ENCODE measurements at places on chromosomes 5 and 9.
A peak's percentile ranks its signal among the peaks of the same experiment; 100 is the strongest.

DNA sequence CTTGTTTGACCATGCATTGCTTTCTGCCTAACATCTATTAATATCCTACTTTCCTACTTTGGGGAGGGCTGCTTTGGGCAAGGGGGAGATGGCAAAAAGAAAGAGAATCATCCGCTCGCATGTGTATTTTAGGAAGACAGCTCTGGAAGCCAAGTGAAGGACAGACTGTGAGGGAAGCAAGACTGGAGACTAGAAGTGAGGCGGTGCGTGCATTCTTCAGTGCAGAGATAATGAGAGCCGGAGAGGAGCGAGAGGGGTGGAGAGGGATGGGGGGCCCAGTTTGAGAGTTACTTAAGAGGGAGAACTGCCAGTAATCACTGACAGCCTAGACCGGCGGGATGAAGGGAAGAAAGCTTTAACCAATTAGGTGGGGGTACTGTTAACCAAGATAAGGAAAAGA, 151.7 kb upstream of the RAPGEF1 start:
- no peak for DNase-seq

DNA sequence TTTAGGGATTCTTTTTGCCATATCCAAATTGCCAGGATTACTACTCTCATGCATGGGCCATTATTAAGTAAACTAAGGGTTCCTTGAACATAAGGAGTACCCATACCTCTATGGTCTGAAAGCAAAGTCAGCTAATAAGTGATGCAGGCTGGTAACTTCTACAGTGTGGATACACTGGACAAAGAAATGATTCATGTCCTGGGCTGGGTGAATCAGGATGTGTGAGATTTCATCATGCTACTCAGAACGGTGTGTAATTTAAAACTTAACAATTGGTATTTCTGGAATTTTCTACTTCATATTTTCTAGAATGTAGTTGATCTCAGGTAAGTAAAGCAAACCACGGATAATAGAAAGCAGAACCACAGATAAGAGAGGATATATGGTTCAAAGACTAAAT, 428.8 kb downstream of the CHSY3 start:
- DNase-seq = no peak

GRCh38 chr9:33159777-33160127, 7.4 kb downstream of the B4GALT1 start:
- DNase-seq = no peak

GRCh38 chr9:121394292-121394691, 24.2 kb upstream of the STOM start:
- no peak for DNase-seq

DNA sequence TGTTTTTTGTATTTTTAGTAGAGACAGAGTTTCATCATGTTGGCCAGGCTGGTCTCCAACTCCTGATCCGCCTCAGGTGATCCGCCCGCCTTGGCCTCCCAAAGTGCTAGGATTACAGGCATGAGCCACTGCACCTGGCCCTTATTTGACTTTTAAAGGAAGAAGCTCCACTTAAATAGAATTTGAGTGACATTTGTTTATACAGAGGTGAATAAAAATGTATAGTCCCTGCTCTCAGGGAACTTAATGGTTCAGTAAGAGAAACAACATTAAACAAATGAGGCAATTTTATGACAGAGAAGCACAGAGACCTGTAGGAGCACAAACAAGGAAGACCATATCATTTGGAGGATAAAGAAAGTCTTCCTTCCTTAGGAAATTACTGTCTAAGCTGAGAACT, 65.7 kb downstream of the C9orf152 start:
- no peak for DNase-seq

GRCh38 chr5:109859537-109859936, 169.8 kb downstream of the MAN2A1 start:
- DNase-seq = no peak

DNA sequence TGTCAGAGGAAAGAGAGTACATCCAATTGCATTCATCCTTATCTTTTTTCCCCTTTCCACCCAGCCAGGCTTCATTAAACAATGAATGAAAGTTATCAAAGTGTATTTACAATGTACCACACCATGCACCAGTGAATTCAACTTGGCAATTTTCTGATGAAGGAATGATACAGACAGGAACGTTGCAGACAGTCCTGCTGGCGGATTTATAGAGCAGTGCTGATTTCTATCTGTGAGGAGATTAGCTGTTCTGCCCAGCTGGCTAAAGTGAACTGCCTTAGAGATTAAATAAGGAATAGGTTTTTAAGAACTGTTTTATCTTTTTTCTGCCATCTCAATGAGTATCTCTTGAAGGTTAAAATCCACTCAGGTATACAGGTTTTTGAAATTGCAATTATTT, 403.9 kb downstream of the CDH18 start:
- DNase-seq = no peak

DNA sequence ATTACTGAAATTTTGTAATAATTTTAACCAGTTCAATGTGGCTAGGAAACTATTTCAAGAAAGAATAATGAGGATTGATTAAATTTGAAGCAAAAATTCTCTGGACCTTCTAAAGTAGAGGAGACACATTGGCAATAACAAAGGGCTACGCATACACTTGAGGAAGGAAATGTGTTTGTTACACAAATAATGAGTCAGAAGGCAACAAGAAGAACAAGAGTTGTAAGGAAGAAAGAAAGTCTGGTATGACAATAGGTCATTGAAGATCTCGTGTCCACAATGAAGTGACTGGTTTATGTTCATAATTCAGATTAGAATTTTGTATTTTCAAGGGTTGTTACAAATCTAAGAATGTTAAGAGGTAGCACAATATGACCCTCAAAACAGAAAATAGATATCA, 25.8 kb downstream of the ST8SIA4 start:
- DNase-seq = no peak

DNA sequence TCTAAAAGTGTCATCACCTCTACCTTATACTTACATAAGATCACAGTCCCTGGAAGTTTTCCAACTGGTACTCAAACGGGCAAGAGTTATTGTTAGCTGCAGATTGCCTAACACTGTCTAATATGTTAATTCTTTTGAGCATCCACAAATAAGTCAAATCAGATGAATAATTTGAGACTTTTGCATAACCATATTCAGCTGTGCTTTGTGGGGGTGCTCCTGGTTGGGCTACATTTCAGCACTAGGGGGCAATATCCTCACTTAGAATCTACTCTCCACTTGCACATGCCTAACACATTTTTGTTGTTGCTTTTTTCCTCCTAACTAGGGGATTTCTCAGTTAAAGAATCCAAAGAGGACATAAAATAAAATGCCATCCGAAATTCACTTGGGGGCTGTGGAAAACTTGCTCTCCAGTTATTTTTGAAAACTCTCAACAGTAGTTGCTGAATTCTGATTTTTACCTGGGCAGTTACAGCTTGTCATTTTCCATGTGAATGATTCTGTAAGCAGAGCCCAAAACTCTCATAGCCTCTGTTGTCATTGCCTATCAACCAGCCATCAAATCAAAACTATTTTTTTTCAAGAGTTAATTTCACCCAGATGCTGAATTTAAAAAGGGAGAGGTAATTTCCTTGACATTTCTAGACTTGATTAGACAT, 71.5 kb downstream of the TRIM36 start:
- no peak for DNase-seq

- DNase-seq = peak; percentile 70
Observed at GRCh38 chr5:119267958-119268386, 87.8 kb upstream of the TNFAIP8 start.

DNA sequence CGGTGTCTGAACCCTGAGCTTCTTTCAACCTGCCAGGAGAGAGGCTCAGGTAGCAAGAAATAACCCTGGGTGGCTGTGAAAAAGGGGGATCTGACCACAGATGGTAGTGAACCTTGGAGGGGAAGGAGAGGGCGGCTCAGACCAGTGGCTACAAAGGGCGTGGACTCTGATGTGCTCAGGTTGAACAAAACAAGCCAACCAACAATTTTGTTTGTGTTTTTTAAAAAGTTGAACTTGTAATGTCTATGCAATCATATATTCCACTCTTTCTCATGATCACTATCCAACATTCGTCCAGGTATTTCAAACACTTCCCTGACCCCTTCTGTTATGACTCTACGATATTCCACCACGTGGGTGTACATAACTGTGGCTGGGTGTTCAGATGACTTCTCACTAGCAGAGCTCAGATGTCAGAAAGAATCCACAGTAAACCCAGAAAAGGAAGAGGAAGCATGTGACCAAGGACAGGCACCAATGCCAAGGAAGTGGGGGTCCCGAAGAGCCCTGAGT, 20.0 kb downstream of the PTPN3 start:
- DNase-seq = no peak

DNA sequence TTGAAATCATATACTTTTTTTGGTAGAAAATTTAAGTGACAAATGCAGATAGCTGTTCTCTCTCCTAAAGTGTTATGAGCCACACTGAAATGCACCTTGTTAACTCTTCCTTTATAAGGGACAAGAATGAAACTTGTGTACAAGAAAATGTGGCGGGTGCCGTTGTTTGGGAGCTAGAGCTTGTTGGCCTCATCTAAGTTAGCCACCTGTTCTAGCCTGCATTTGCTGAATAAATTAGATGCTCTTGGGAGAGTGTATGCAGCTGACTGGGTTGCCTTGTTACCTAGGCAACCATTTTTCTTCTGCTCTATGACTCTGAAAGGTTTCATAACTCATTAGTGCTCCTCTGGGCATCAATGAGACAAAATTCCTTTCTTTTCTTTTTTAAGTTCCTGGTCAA, 174.3 kb downstream of the TAF11L14 start:
- no peak for DNase-seq

DNA sequence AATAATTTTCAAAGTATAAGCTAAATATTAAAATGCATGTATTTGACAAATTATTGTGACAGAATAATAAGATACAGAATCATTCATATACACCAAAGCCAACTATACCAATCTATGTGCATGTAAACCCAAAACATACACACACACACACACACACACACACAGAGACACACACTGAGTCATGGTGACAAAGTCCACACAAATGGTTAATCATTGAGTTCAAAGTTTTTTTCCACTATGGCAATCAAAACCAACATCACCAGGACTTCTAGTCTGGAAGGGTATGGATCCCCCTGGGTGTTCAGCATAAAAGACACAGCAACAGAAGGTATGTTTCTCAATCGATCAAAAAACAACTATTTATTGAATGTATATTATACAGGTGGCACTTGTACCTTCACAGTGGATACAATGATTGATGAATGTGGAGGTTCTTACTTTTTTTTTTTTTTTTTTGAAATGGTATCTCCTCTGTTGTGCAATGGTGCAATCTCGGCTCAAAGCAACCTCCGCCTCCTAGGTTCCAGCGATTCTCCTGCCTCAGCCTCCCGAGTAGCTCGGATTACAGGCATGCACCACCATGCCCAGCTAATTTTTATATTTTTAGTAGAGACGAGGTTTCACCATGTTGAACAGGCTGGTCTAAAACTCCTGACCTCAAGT, 137.0 kb downstream of the PDE4D start:
- no peak for DNase-seq

- no peak for DNase-seq
Observed at GRCh38 chr9:126965541-126966428, 51.2 kb downstream of the RALGPS1 start.

DNA sequence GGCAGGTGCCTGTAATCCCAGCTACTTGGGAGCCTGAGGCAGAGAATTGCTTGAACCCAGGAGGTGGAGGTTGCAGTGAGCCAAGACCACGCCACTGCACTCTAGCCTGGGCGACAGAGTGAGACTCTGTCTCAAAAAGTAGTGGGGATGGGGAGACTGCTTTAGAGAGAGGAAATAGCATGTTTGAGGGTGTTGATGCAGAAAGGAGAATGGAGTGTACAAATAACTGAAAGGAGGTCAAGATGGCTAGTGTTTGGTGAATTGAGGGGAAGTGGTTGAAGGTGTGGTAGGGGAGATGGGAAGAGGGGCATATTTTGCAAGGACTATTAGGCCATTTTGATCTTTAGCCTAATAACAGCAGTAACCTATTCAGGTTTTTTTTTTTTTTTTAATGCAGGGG, 18.2 kb downstream of the TENT2 start:
- no peak for DNase-seq

- no peak for DNase-seq
Observed at GRCh38 chr9:78158286-78158685, 77.6 kb upstream of the CEP78 start.

GRCh38 chr5:133690746-133691145, 78.4 kb upstream of the FSTL4 start:
- no peak for DNase-seq

- no peak for DNase-seq
Observed at GRCh38 chr5:143314659-143315058, 88.8 kb downstream of the NR3C1 start.

DNA sequence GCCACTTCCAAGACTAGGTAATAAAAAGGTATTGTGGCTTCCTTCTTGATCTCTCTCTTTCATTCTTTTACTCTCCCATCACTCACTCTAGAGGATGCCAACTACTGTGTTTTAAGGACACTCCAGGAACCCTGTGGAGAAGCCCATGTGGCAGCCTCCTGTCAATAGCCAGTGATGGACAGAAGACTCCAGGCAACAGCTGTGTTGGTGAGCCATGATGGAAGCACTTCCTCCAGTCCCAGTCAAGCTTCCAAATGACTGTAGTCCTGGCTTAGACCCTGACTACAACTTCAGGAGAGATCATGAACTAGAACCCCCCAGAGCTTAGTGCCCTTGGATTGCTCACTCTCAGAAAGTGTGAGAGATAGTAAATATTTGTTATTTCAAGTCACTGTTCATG, 123.9 kb downstream of the PPP2R2B start:
- no peak for DNase-seq

DNA sequence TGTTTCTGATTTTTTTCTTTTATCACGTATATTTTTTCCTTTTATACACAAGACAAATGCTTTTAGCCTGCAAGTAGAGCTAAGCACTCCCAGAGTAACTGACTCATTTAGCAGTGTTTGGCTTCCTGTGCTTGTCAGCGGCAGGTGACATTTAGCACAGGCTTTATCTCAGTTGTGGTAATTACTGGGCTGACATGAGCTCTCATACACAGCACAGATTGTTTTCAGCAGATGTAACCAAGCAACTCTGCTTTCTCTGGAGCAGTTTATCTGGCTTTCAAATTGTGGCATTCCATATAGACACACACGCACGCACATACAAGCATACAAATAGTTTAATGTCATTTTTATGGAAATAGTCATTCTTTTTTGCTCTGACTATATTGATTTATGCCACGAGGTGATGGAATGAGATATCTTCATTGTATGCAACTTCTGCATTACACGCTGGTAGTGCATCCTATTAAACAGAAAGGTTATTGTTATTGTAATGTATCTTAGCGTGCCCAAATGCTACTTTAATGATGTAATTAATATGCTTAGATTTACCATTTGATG, 379.0 kb upstream of the GRAMD2B start:
- DNase-seq = no peak

DNA sequence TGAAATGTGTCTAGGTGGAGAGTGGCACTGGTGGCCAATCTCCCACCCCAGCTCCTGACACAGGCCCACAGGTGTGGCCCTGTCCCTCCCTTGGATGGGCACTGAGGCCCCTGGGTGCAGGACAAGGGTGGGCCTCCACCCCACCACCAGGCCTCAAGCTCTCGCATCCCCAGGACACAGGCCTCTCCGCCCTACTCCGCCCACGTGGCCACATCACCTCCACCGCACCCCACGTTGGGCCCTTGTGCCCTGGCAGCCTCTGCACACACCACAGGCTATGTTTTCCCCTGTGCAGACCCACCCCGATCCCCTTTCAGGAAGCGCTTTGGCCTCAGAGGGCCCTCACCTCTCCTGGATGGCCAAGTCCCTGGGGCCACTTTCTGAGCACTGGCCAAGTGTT, 54.7 kb downstream of the SECISBP2 start:
- no peak for DNase-seq
